ENCODE measurements at places on chromosomes 3 and 15.

GRCh38 chr3:152071924-152072323 lies 196.8 kb upstream of the MBNL1 start:
- DNase-seq = no peak

DNA sequence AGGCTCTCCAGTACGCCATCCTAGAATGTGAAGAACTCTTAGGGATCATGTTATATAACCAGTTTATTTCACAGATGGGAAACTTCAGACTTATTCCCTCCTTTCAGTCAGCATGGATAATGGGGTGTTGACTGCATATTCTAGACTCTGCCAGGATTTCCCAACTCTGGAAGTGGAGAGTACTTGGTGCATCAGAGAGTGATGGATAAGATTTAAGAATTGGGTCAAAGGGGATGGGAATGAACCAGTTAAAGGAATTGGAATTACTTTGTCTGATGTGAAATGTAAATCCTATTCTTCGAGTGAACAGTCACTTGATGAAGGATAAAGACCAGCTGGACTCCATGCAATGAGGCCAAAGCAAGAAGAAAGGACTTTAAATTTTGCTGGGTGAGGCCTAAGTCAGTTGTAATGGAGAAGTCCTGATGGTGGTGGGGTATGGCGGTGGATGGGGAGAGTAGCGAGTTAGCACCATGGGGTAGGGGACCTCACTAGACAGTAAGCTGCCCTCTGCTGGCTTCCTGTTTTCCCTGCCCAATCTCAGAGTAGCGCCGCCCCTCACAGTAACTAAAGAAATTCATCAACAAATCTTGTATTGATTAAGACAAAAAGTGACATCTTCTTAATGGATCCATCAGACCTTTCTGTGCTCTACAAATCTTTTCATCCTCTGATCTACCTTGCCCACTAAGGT lies 7.3 kb upstream of the CACNA1D start:
- DNase-seq = no peak

DNA sequence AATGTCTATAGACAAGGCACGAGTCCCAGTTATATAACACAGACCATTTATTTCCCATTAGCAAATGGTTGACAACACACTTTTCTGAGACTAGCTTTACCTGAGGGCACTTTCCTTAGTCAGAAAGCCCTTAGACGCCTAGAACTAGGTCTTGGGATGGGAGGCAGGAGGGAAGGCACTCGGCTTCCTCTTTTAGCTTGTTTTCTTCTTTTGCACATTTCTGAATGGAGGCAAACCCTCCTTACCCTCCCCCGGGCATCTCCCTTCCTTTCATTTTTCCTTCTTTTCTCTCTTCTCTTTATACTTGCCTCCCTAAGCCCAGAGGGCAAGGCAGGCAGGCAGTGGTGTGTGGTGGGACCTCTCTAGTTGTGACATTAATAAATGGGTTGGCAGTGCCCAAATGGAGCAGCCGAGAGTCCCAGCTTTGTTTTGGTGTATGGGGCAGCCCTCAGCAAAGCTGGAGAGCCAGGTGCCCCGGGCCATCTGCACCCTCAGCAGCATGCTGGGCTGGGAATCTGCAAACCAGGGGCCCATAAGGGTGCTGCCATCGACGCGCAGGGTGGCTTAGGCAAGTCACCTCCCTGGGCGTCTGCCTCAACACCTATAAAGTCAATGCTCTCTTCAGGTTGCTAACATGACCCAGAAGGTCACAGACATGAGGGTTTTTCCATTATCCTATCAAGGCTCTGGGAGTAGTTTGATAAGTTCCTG lies 21.1 kb upstream of the BCL2L10 start:
- no peak for DNase-seq

GRCh38 chr15:41945731-41946130 lies 26.6 kb downstream of the EHD4 start:
- no peak for DNase-seq

DNA sequence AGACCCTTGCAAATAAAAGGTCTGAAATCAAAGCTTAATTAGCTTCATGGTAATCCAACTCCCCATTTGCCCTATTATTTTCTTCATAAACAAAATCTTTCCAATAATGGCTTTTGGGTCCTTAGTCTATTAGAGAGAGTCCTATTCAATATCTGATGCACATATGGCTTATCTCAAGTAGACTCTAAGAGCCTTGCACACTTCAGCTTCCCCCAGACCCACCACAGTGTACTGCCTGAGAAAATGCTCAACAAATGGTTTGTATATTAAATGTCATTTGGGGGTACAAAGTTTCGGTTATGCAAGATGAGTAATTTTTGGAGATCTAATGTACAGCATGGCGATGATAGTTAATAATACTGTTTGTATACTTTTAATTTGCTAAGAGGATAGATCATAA lies 28.9 kb downstream of the FSTL1 start:
- DNase-seq = no peak

- no peak for DNase-seq
Measured at GRCh38 chr3:34844323-34844620, 795.1 kb upstream of the ARPP21 start.

- DNase-seq = no peak
Measured at GRCh38 chr3:10520072-10520471, 14.7 kb upstream of the ATP2B2 start.
